Activated naive CD4-positive, alpha-beta T cell (primary cell): ENCODE measurements at places on chromosomes 6 and 20.

DNA sequence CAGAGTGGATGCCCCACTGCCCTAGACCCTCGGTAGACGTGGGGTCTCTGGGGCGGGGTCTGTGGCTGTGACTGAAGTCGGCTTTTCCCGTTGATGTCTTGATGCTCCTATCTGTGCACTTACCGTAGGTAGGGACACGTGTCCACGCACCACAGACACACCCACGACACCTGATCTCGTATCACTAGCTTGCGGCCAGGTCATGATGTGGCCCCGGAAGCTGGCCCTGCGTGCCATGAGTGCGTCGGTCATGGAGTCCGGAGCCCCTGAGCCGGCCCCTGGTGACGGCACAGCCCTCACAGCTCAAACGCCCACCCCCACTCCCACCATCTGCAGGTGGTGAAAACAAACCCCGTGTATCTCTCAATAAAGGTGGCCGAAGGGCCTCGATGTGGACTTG lies 33.9 kb upstream of the MRGBP start:
- DNase-seq, result no peak

DNA sequence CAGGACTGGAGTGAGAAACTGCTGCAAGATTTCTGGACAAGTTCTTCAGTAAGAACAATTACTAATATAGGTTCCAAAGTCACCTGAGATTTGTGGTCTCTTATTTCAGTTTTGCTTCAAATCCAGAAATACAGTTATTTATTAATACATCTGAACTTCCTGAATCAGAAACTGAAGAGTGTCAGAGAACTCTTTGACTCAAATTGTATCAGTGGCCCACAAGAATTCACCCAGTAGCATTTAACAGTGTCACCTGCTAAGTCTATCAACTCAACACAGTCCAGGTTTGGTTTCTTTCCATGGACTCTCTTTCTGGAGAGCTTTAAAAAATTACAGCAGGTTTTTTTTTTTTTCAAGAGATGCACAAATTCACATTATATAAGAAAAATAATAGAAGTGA lies 18.8 kb upstream of the NHSL1 start:
- DNase-seq, result no peak

DNA sequence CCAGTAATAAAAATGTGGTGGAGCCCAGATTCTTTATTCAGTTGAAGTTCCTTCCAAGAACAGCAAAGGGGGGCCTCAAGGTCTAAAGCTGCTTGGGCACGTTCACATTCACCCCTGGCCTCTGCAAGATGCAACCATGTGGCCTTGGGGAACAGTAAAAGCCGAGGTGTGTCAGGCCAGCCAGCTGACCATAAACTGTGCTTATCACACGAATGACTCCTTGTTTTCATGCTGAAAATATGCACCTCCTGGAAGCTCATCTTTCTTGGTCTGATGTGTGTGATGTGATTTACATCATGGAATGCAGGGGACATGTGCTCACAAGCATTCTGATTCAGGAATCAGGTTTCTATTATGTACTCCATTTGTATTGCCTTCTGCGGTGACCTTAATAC lies 211.6 kb upstream of the MARCKS start:
- no peak for DNase-seq

GRCh38 chr20:62925420-62926228 lies 681 bp downstream of the DIDO1 start:
- peak; percentile 37 for DNase-seq

DNA sequence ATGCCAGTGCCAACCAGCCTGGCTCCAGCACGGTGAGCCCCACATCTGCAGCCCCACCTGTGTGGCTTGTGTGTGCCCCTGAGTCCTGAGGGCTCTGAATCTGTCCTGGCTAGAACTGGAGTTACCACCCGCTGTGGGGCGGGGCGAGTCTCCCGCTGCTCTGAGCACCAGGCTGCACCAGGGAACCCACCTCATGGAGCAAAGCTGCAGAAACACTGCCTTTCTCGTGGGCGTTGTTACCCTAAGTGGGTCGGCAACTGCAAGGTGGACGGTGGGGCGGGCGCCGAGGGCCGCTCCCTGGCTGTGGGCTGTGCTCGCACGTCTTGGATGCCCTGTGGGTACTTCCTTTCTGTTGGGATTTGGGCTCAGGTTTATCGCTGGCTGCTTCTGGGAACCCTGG lies 12.7 kb upstream of the ZBTB46 start:
- DNase-seq, result no peak

- DNase-seq, result no peak
Measured at GRCh38 chr20:41245086-41245707, 72.3 kb downstream of the ZHX3 start.

DNA sequence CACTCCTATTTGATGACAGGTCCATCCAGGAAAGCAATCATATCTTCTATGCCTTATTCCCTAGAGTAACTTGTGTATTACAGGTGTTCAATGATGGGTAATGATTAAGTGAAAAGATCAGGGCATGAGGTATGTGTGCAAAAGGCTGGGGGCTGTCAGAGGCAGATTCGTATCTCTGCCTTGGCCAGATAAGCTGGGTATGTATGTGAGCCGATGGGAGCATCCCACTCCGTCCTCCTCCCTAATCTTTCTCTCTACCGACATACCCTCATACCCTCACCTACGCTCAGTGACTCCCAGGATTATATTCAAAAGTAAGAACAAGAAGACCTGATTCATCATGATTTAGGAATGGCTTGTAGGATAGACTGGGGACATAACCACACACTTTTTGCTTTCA lies 238.7 kb downstream of the PLCB1 start:
- no peak for DNase-seq

GRCh38 chr6:132703936-132704335 lies 9.9 kb downstream of the VNN1 start:
- DNase-seq, result no peak

- DNase-seq, result no peak
Measured at GRCh38 chr6:3557336-3557735, 100.5 kb upstream of the SLC22A23 start.

GRCh38 chr6:4318321-4318720 lies 182.9 kb upstream of the ECI2 start:
- DNase-seq, result no peak

DNA sequence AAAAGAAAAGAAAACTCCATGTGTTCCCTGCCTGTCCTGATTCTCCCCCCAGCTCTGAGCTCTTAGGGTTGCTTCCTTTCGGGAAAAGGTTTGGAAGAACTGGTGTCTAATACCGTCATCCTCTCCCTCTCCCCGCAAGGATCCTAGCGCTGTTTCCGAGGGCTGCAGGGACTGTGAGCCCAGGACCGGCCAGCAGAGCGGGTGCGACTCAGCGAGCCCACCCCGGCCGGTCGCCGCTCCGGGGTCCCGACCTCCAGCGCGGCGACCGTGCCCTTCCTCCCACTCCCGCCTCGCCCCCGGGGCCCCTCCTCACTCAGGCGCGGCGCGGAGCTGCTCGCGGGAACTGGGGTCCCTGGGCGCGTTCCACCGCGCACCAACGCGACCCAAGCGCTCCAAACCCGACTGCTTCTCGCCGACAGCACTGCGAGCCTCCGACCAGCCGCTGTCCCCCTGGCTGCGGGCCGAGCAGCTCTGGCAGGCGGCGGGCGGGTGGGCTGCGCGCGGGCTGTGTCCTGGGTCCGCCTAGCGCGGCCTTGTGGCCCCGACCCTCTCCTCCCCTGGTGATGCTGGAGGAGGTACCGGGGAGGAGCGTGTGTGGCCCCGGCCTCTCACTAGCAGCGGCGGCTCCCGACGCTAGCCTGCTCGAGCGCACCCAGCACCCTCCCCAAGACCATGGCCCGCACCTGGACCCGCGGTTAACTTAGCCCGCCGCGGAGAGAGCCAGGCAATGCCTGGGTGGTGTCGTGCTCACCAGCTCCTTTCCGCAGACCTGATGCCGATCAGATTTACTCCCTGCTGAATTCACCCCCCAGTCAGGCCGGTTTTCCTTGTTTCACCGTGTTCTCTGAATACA lies at the start of gene PLA2G7:
PLA2G7 (minus strand) TSS at position 509 of the 853 bp plus-strand sequence. CDS start 12,484 bp downstream, outside the sequence.
- no peak for DNase-seq

DNA sequence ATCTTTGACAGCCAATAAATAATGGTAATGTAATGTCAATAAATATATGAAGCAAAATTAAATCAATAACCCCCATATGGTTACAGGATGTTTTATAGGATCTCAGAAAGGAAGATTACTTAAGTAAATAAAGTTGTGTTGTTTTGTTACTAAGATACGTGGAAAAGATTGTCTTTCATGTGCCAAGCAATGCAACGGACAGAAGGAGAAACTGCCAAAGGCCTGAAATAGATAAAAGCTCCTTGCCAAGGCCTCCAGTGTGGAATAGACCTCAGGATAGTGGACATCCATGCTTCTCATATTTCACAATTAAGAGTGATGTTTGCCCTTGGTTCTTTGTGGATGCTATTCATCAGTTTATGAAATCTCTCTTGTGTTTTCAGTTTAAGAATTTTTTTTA lies 16.4 kb upstream of the FNDC1 start:
- no peak for DNase-seq

- no peak for DNase-seq
Measured at GRCh38 chr6:69852706-69853105, 13.7 kb upstream of the COL19A1 start.

DNA sequence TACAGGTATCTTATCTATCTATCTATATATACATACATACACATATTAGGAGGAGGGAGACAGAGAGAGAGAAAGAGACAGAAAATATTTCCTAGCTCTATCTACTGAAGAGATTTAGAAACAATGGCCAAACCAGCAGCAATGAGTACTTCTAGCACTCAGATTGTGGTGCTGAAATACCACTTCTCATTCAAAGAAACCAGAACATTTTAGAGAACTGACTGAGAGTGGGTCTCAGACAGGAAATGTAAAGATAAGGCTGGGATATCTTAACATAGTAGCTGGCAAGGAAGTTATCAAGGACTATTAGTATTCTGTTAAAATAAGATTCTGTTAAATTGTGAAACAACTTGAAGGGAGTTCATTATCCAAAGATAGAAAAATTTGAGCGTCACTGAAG lies 57.0 kb downstream of the DNAAF9 start:
- DNase-seq, result no peak

GRCh38 chr6:73515204-73515655 lies 5.6 kb downstream of the EEF1A1 start:
- DNase-seq, result no peak

DNA sequence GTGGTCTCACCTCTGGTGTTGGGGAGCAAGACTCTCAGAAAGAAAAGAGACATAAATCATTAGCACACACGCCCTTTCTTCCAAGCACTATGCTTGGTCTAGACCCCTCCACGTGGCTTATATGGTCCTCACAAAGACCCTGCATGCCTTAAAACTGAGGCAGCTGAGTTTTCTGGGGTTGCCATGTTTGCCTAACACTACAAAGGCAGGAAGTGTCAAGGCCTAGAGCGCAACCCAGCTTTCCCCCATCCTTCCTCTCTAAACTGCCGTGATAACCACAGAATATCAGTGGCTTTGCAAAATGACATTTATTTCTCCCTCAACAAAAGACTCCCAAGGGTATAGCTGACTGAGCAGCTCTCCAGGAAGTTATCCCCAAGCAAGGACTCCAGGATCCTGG lies 146.5 kb upstream of the TOP1 start:
- DNase-seq, result no peak

DNA sequence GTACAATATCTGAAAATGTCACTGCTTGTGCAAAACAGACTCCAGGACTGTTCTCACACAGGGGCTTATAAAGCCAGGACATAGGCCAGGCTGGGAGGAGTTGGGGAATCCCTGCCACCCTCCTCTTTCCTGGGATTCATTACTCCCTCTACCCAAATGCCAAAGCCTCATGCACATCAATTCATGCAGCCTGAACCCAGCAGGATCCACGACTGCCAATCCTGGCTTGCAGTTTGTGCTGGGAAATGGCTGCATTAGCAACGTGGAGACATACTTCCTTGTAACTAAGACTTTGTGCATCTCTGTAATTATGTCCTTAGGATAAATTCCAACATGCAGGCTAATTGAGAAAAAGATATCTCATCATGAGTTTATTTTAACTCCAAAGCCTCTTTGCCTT lies 143.8 kb downstream of the SYCP2 start:
- DNase-seq, result no peak

GRCh38 chr6:33985947-33986346 lies 159.9 kb downstream of the GRM4 start:
- DNase-seq, result no peak

- no peak for DNase-seq
Measured at GRCh38 chr20:21622097-21622857, 83.2 kb upstream of the PAX1 start.

DNA sequence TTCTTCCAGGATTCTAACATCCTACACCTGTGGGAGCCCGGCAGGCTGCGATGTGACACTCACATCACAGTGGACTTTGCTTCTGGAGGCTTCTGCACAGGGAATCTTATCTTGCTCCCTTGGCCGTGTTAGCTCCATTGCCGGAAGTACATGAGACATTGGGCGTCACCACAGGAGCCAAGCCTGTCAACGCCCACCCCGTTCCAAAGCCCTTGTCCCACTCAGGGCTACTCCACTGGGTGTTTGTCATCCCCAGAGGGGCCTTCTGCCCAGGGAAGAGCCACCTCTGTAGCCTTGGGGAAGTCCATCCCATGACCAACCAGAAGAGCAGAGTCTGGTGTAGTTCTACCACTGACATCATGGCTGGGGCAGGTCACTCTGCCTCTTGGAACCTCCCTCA lies 1.7 kb downstream of the RAB44 start:
- no peak for DNase-seq

DNA sequence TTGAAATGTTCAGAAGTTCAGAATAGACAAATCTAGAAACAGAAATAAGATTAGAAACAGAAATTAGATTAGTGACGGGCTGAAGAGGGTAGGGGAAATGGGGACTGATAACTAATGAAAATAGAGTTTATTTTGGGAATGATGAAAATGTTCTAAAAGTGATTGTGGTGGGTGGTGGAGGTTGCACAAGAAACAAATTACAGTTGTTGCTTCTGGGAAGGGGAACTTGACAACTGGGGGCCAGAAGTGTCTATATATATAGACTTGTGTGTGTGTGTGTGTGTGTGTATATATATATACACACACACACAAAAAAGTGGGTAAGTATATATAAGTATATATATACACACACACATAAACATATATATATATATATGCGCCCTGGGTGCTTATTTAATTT lies 86.5 kb upstream of the RREB1 start:
- no peak for DNase-seq

GRCh38 chr6:161534264-161534873 lies 260.5 kb upstream of the AGPAT4 start:
- DNase-seq, result no peak

DNA sequence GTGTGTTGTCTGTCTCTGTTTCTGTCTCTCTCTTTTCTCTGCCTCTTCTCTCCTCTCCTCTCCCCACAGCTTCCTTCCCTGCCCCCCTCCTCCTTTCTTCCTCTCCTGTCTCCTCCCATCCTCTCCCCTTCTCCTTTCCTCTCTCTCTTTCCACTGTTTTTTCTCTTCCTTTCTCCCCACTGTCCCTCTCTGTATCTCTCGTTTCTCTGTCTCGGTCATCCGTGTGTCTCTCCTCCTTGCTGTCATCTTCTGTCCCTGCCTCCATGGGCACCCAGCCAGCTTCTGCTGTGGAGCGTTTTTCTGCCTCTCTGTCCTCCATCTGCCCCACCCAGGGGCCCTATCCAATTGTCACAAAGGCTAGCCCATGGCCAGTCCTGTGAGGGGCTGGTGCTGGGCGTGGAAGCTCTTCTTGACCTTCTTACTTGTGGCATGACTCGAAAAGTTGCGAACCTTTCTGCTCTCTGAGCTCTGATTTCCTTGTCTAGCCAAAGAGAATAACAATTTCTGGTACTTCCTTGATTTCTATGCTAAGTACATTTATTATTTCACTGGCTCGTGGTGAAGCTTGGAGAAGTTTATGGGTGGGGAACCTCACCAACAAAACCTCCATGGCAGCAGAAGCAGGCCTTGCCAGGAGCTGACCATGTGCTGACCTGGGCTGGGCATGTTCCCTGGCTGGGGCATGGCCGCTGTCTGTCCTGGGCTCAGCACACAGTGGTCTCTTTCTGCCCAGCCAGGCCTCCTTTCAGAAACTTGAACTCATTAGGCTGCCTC lies 69.3 kb downstream of the CEBPB start:
- no peak for DNase-seq
